Endothelial cell (in vitro differentiated cells): ENCODE measurements at places on chromosomes 3 and 15.

DNA sequence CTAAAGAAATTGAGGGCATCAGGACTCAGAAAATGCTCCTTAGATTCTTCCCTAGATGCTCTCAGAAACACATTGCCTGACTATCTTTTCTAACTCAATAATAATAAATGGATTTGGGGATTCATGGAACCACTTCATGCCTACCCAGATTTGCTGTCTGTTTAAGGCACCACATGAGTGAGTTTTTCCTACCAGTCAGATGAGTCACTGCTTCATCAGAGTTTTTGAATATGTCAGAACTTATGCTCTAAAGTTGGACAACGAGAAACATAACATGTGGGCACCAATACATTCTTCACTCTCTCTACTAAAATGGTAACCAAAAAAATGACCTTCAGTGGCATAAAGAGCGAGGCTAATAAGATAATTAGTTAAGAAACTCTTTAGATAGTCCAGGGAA lies 1135.1 kb downstream of the TUSC7 start:
- no peak for DNase-seq

- no peak for DNase-seq
Measured at GRCh38 chr15:98282656-98283332, 322.3 kb downstream of the ARRDC4 start.

- no peak for DNase-seq
Measured at GRCh38 chr15:77499087-77499760, 78.5 kb downstream of the HMG20A start.

DNA sequence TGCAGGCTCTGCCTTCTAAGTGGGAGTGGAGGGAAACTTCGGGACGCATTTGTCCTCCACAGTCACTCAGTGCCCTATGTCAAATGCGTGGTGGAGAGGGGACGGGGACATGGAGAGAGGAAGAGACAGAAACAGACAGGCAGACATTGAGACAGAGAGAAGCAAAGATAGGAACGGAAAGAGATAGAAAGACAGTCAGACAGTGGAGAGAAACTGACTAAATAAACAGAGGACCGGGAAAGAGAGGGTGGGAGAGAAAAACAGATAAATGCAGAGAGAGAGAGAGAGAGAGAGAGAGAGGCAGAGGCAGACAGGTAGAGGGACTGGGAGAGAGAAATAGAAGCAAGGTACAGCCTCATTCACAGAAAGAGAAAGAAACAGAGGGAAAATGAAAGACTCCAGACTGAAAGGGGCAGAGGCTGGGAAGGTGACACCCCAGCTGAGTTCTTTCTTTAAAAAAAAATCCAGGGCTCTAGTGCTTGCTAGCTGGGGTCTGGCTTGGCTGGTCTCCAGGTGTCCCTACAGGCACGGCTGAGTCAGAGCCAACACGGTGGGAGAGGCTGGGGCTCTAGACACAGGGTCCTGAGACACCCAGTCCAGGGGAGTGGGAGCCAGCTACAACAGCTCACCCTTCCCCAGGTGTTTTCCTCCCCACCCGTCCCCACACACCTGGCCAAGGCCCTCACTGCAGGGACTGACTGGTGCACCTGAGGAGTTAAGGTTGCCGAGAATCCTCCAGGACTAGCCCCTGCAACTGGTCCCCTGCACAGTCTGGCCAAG lies 506.1 kb upstream of the PROK2 start:
- DNase-seq = no peak

DNA sequence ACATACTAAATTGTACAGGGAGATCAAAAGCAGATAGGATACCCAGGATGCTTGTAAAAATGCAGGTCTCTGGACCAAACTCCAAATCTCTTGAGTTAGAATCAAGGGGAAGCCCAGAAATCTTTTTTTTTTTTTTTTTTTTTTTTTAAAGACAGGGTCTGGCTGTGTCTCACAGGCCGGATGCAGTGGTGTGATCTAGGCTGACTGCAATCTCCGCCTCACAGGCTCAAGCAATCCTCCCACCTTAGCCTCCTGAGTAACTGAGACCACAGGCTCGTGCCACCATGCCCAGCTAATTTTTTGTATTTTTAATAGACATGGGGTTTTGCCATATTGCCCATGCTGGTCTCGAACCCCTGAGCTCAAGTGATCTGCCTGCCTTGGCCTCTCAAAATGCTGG lies 373.5 kb downstream of the SHQ1 start:
- no peak for DNase-seq

- DNase-seq = no peak
Measured at GRCh38 chr15:63480441-63480821, 24.0 kb upstream of the USP3 start.

GRCh38 chr3:115860766-115861165 lies 237.5 kb downstream of the GAP43 start:
- no peak for DNase-seq

- no peak for DNase-seq
Measured at GRCh38 chr15:44810237-44810636, 73.9 kb downstream of the TRIM69 start.
